ENCODE measurements at places on chromosomes 3 and 15.

DNA sequence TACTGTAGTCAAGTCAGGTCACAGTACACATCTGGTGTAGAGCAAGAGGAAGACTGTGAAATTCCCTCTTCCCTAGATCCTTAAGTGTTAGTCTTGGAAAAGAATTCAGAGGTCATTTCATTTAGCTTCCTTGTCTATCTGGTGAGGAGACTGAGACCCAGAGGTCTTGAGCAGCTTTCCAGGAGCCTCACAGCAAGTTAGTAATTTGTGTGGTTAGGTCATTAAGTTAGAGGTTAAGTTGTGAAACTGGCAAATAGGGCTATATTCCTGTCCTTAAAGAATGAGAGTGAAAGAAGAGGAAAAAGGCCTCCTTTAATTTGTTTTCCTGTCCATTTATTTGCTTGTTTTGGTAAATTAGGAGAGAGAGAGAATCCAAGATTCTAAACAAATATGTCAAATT is 9.0 kb downstream of the PODXL2 start:
- no peak for DNase-seq

DNA sequence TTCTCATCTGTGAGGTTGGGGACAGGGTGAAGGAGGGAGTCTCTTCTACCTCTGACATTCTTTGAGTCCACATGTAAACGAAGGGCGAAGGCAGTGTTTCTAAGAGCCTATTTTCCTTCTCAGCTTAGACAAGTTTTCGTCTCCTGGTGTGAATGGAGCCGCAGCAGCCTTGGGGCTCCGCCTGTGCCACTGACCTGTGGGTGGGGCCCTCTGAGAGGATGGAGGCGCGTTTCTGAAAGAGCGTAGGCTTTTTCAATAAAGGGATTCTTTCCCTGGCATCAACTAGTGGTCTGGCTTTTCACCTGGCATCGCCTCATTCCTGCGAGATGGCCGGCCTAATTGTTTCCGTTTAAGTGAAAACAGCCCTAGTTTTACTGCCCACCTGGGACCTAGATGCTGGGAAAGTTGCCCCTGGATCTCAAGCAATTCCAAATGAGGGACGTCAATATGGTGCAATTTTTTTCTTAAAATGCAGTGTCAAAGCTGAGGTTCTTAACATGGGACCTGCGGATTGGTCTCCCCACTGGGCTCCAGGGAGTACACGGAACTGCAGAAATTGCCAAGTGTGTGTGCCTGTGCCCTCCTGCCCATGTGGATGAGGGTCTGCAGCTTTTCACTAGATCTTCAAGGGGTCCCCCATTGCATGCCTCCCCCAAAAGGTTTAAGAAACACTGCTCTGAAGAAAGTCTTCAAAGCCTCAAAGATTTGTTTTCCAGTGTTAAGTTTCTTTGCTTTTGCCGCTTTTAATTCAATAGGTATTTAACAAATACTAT is 958 bp downstream of the GLDN start:
- DNase-seq, result no peak

DNA sequence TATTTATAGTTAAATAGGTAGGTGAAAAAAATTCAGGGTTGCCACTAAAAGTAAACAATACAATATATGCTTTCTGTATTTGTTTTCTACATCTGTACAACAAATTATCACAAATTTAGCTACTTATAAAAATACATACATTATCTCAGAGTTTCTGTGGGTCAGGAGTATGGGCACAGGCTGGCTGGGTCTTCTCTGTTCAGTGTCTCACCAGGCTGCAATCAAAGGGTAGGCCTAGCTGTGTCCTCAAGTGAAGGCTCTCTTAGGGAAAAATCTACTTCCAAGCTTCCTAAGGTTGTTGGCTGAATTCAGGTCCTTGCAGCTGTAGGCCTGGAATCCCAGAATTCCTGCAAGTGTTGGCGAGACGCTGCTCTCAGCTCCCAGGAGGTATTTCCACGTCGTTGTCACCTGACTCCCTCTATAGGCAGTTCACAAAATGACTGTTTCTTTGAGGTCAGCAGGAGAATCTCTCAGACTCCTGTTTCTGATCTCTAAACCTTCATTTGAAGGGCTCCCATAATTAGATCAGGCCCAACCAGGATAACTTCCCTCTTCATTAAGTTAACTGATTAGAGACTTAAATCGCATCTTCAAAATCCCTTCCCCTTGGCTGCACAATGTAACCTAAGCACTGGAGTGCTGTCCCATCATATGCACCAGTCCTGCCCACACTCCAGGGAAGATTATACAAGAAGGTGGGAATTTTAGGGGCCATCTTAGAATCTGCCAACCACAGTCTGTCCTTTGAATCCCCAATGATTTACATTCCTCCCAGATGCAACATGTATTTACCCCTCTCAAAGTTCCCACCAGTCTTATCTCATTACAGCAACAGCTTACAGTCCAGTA is 296.6 kb downstream of the SUCLG2 start:
- peak; percentile 30 for DNase-seq

DNA sequence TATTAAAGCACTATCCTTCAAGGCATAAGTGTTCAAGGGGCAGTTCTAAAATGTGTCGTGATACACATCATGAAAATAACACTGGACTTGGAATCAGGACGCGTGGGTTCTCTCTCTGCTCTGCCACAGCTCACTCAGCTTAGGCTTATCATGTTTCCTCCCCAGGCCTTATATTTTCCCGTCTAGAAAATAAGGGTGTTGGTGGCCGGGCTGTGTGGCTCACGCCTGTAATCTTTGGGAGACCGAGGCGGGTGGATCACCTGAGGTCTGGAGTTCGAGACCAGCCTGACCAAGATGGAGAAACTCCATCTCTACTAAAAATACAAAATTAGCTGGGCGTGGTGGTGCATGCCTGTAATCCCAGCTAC is 223.0 kb downstream of the OPA1 start:
- no peak for DNase-seq

DNA sequence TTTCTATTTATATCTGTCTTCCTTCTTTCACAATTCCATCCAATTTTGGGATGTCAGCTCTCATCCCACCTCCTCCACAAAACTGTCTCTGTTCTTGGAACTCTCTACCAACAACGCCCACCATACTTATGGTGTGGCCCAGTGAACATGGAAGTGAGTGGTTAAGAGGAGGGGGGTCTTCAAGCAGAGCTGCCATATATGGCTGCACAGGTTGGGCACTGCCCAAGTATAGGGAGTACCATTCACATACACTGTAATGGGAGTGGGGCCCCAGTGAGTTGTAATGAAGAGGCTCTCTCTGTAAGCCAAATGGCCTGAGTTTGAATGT is 7.9 kb upstream of the CAMK1 start:
- DNase-seq, result no peak

Measured in RPMI7951 (cell line).